ENCODE measurements at places on chromosomes 16 and 17.

DNA sequence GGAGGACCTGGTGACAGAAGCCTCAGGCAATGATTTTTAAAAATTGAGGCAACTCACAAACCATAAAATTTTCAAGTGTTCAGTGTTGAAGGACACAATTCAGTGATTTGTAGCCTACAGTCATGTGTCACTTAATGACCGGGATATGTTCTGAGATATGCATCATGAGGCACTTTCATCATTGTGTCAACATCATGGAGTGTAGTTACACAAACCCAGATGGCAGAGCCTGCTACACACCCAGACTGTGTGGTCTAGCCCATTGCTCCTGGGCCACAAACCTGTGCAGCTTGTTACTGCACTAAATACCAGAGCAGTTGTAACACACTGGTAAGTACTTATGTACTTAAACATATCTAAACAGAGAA lies 1.6 kb downstream of the PRSS41 start:
- DNase-seq, result no peak

- DNase-seq, result no peak
These were observed 7.6 kb downstream of the CCDC57 start for GRCh38 chr17:82204831-82205719.

GRCh38 chr16:30151091-30151490 lies 28.1 kb upstream of the MAPK3 start:
- no peak for DNase-seq

- no peak for DNase-seq
These were observed 2.8 kb downstream of the STAT5A start for GRCh38 chr17:42291129-42291528.

- DNase-seq, result no peak
These were observed 9.7 kb downstream of the CHAD start for GRCh38 chr17:50458701-50459676.

DNA sequence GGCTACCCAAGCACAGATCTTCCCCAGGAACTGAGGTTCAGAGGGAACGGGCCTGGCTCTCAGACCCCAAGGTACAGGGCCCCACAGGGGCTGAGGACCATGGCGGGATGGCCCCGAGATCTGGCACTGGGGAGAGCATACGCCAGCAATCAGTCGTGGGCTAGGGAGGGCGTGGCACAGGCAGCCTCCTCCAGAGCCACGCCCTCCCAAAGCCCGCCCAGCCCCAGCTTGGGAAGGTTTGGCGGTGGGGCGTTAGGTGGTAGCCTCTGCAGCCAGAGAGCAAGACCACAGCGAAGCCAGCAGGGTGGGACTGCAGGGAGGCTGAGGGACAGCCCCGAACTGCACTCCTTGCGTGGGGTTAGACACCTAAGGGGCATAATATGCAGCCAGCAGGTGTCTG lies 11.6 kb downstream of the WNT9B start:
- DNase-seq, result no peak

DNA sequence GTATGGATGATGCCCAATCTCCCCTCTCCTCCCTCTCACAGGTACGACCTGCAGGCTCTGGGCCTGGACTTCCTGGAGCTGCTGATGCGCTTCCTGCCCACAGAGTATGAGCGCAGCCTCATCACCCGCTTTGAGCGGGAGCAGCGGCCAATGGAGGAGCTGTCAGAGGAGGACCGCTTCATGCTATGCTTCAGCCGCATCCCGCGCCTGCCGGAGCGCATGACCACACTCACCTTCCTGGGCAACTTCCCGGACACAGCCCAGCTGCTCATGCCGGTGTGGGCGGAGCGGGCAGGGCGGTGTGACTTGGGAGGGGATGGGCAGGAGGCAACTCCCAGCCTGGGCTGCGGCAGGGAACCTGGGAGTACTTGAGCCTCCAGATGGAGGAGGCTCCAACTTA lies 18.1 kb downstream of the SPATA32 start:
- no peak for DNase-seq

GRCh38 chr17:48385319-48385718 lies 44.7 kb downstream of the SKAP1 start:
- DNase-seq, result no peak
